IgD-negative memory B cell (primary cell): ENCODE measurements at places on chromosomes 1 and 21. TPM values are rescaled to one million over a fixed set of nuclear protein-coding genes. Genes with fewer than 3 reads are reported as not detected.

KIAA1614 gene
- not detected for polyA plus RNA-seq

ADAMTS4 gene
- not detected for polyA plus RNA-seq

LAX1 gene
- 46.8 TPM for polyA plus RNA-seq

AVPR1B gene
- polyA plus RNA-seq, result not detected

SH2D5 gene
- polyA plus RNA-seq, result not detected

RNF207 gene
- 0.23 TPM for polyA plus RNA-seq

FMO5 gene
- 1.9 TPM for polyA plus RNA-seq

CD48 gene
- 129 TPM for polyA plus RNA-seq

SPRR2G gene
- not detected for polyA plus RNA-seq

FGR gene
- polyA plus RNA-seq, result 72.0 TPM

KCNE2 gene
- not detected for polyA plus RNA-seq

UBE2U gene
- not detected for polyA plus RNA-seq

PPFIA4 gene
- not detected for polyA plus RNA-seq

JUN gene
- polyA plus RNA-seq, result 217 TPM

AGT gene
- polyA plus RNA-seq, result not detected

MPL gene
- polyA plus RNA-seq, result not detected

MAP3K7CL gene
- 68.6 TPM for polyA plus RNA-seq

SF3B4 gene
- 99.3 TPM for polyA plus RNA-seq

F3 gene
- polyA plus RNA-seq, result not detected
